Activated CD8-positive, alpha-beta memory T cell treated with anti-CD3 and anti-CD28 coated beads, Interleukin-2, amount 50 U/mL, for 48 hours (primary cell): ENCODE measurements at places on chromosomes 3 and 15.

DNA sequence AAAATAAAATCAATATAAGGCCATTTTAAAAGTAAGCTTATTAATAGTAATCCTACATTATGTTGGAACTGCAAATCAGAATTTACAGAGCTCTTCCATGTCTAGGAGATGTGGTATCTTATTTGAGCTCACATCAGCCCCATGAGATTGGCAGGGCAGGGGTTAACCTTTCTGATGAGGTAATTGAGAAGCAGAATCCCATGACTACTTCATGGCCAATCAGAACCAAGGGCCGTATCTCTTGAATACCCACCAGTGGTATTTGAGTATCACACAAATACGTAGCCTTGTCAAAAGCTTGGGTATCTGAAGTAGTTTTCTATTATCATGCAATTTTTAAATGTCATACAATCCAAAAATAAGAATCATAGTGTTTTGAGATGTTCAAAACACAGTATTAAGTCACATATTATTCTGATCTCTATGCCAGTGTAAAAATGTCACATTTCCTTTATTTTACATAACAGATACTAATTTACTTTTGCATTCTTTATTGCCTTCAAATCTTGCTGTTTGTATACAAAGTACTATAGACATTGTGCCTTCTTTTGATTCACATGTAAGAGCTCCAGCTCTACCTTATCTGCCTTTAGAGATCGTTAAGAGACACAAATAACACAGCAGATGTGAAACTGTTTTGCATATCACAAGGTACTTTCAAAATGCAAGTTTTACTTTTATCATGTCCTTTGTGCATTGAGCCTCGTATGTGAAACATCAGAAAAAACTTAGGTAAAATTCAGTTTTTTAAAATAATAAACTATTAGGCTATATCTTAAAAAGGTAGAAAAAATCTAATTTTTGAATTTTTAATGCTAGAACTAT lies 251.7 kb upstream of the GOLGA6L4 start:
- no peak for DNase-seq

DNA sequence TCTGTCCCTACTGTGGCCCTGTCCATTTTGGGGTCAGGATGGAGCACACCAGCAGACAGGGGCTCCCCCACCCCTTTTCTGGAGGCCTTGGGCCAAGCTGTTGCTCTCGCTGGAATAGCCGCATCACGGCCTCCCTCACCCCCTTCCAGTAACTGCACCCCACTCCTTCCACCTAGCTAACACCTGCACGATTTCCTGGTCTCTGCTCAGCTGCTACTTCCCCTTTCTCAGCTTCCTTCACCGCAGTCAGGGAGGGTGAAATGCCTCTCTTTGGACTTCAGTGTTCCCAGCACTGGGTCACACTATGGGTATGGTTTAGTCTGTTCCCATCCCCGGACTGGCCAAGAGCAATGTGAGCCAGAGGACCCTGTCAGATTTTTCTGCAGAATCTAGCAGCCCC lies 400.2 kb downstream of the MCTP2 start:
- no peak for DNase-seq

- DNase-seq = no peak
Observed at GRCh38 chr3:58635371-58636285, 30.9 kb downstream of the FAM3D start.

GRCh38 chr3:16741103-16741758 lies 136.0 kb upstream of the DAZL start:
- DNase-seq = no peak

DNA sequence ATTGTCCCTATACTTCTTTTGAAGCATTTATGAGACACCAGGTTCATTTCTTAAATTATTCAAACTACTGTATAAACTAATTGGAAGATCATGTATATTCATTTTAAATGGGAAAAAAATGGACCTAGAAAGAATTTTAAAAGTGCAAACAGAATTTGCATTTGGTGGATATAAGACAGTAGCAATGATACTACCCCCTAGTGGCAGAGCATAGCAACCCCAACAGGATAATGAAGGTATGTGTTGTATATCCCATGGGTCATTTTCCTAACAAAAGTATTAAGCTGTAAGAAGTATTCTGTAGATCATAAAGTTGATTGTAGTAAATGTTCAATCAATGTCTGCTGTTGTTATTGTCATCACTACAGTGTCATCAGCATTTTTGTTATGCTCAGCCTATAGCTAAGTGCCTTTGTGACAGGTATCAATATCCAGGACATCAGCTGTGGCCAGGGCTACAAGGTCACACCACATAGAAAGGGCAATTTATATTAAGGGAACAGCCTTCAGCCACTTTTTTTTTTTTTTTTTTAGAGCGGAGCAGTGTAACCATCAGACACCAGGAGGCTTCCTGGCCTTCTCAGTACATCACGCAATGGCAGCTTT lies 175.8 kb downstream of the FOXB1 start:
- no peak for DNase-seq
